Esophagus squamous epithelium (tissue), 5 donors: ENCODE measurements at places on chromosomes 5 and 9.

- DNase-seq: no peak
Measured at GRCh38 chr9:134912126-134912840, 5.4 kb downstream of the FCN1 start.

DNA sequence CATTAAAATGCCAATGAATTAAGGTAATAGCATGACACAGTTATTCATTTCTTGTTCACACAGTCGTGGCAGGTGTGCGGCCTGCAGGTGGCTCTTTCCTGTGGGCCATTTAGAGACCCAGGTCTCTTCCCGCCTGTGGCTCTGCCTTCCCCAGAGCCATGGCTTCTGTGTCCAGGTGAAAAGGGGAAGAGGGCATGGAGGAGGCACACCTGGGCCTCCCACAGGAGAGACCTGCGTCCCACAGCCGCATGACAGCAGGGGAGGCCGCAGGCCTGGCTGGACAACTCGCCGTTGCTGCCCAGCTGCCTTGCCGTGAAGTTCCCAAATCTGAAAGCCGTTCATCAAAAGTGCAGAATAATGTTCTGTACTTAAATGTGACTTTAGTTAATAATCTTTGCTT lies 14.4 kb upstream of the PLEKHG4B start:
- DNase-seq: no peak

- no peak for DNase-seq
Measured at GRCh38 chr5:152104211-152104610, 179.6 kb upstream of the GLRA1 start.

- no peak for DNase-seq
Measured at GRCh38 chr9:131252120-131252519, 24.2 kb downstream of the FAM78A start.

GRCh38 chr5:35370871-35371270 lies 140.6 kb upstream of the PRLR start:
- no peak for DNase-seq

GRCh38 chr5:125199968-125200865 lies 453.8 kb upstream of the ZNF608 start:
- no peak for DNase-seq
